ENCODE measurements at places on chromosomes 1 and 21. TPM values are rescaled to one million over a fixed set of nuclear protein-coding genes. Genes with fewer than 3 reads are reported as not detected.

HSD3B2 gene
- total RNA-seq, result 10.1 TPM

KRTAP7-1 gene
- not detected for total RNA-seq

GREM2 gene
- total RNA-seq, result 1.2 TPM

GJB5 gene
- 23.6 TPM for total RNA-seq

OR2L8 gene
- total RNA-seq, result not detected

SAMD13 gene
- total RNA-seq, result not detected

TNFRSF14 gene
- 49.6 TPM for total RNA-seq

APOBEC4 gene
- not detected for total RNA-seq

ESPN gene
- total RNA-seq, result 77.1 TPM

OR6N1 gene
- not detected for total RNA-seq

USP21 gene
- total RNA-seq, result 19.4 TPM

IVL gene
- total RNA-seq, result 169 TPM

CFAP141 gene
- not detected for total RNA-seq

ZFP69 gene
- total RNA-seq, result 4.9 TPM

TDRD5 gene
- total RNA-seq, result not detected

FAM163A gene
- total RNA-seq, result 2.5 TPM

OR2G6 gene
- total RNA-seq, result not detected

TATDN3 gene
- total RNA-seq, result 6.9 TPM

CYP4Z1 gene
- 1.2 TPM for total RNA-seq

MIGA1 gene
- 10.8 TPM for total RNA-seq

DNALI1 gene
- 4.7 TPM for total RNA-seq

RUSC1 gene
- 24.3 TPM for total RNA-seq

LHX8 gene
- total RNA-seq, result not detected

SPRR2E gene
- total RNA-seq, result 11.8 TPM

C1orf53 gene
- 6.4 TPM for total RNA-seq

ATXN7L2 gene
- 4.9 TPM for total RNA-seq

TBCE gene
- total RNA-seq, result 23.6 TPM

CELF3 gene
- 0.25 TPM for total RNA-seq

SLAMF1 gene
- total RNA-seq, result 6.9 TPM

BACE2 gene
- total RNA-seq, result 43.7 TPM

BNIPL gene
- 105 TPM for total RNA-seq

PIK3R3 gene
- total RNA-seq, result 27.0 TPM

OVAAL gene
- not detected for total RNA-seq

LCE3C gene
- not detected for total RNA-seq

NCF2 gene
- total RNA-seq, result 12.5 TPM

EFNA4 gene
- 13.8 TPM for total RNA-seq

PDZK1IP1 gene
- 55.2 TPM for total RNA-seq

KRTAP21-2 gene
- total RNA-seq, result not detected

MYOG gene
- total RNA-seq, result not detected

ANKRD65 gene
- 3.2 TPM for total RNA-seq

MNDA gene
- 3.2 TPM for total RNA-seq

VASH2 gene
- 4.2 TPM for total RNA-seq

BARHL2 gene
- total RNA-seq, result not detected

ARHGAP29 gene
- total RNA-seq, result 27.3 TPM

MYOC gene
- 19.4 TPM for total RNA-seq

NTMT2 gene
- not detected for total RNA-seq

PADI2 gene
- total RNA-seq, result 0.98 TPM

TBX19 gene
- total RNA-seq, result 3.9 TPM

SLAMF7 gene
- 2.2 TPM for total RNA-seq

RHBDL2 gene
- total RNA-seq, result 9.6 TPM
